Peyer's patch (tissue), 4 donors: ENCODE measurements at places on chromosomes 2 and 18. TPM values are rescaled to one million over a fixed set of nuclear protein-coding genes. Genes with fewer than 3 reads are reported as not detected.

- H3K27me3 ChIP-seq, result no peaks in the 10 kb centered on the region
- no peak overlapping the region for H3K27ac ChIP-seq
- no peaks in the 10 kb centered on the region for H3K4me1 ChIP-seq
- no peaks in the 10 kb centered on the region for H3K36me3 ChIP-seq
These were observed 141.3 kb downstream of the SEPTIN10 start for GRCh38 chr2:109472331-109472959.

GRCh38 chr2:112155331-112156151 is 17.4 kb downstream of the FBLN7 start:
- H3K36me3 ChIP-seq, result no peaks in the 10 kb centered on the region
- no peaks in the 10 kb centered on the region for H3K4me1 ChIP-seq
- peak overlapping the region; percentile 59 for H3K27ac ChIP-seq
- no peak for DNase-seq

The MGAT4A gene
- 223 TPM for total RNA-seq

DNA sequence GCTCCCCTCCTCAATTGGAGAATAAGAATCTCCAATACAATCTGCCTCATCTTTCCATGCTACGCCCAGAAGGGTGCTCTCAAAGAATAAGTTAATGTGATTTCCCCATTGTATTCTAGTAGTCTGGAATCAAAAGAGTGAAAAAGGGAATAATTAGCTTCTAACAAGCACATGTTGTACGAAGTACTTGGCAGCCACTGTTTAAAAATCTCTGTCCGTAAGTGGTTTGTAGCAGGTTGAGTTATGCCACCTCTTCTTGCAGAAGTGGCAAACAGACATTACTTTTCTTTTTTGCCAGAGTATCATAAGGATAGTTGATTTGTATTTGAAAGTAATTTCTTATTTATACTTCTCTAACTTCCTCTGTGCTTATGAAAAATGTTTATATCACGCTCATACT is 184.7 kb downstream of the CD226 start:
- H3K27me3 ChIP-seq, result no peaks in the 10 kb centered on the region
- no peaks in the 10 kb centered on the region for H3K36me3 ChIP-seq
- H3K4me3 ChIP-seq, result no peak overlapping the region
- DNase-seq, result no peak

DNA sequence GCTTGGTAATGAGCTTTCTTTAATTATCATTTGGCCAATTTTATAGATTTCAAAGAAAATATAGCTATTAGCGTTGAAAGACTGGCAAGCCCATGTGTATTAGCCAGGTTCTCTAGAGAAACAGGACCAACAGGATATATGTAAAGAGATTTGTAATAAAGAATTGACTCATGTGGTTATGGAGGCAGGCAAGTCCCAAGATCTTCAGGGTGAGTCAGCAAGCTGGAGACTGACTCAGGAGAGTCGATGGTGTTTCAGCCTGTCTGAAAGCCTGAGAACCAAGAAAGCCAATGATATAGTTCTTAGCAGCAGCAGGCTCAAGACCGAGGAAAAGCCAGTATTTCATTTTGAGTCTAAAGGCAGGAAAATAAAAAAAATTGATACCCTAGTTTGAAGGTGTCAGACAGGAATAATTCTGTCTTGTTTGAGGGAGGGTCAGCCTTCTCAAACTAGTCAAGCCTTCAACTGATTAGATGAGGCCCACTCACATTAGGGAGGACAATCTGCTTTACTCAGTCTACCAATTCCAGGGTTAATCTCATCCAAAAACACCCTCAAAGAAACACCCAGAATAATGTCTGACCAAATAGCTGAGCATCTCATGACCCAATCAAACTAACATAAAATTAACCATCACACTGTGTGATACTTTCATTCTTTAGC is 78.3 kb upstream of the CRIM1 start:
- no peaks in the 10 kb centered on the region for H3K36me3 ChIP-seq
- H3K4me3 ChIP-seq, result no peak overlapping the region
- DNase-seq, result no peak
- H3K4me1 ChIP-seq, result no peaks in the 10 kb centered on the region
- no peak overlapping the region for H3K27ac ChIP-seq
- no peaks in the 10 kb centered on the region for H3K27me3 ChIP-seq

DNA sequence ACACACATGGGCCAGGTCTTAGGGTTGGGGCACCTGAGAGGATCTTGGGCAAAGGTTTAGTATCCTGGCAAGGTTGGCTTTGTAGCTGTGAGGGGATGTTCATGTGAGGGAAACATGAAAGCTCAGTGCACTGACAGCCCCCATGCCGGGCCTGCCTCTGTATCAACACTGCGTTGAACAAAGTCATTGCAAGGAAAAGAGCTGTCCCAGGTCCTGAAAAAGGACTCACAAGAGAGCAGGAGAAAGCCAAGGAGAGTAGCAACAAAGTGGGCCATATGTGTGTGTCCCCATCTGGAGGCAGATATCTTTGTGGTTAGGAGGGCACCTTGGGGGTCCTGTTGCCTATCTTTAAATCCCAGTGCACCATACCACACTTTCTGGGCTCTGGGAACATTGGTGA is 237.8 kb upstream of the THSD7B start:
- no peak for DNase-seq
- H3K27ac ChIP-seq, result no peak overlapping the region
- no peaks in the 10 kb centered on the region for H3K27me3 ChIP-seq
- no peaks in the 10 kb centered on the region for H3K4me1 ChIP-seq
- H3K36me3 ChIP-seq, result no peaks in the 10 kb centered on the region

DNA sequence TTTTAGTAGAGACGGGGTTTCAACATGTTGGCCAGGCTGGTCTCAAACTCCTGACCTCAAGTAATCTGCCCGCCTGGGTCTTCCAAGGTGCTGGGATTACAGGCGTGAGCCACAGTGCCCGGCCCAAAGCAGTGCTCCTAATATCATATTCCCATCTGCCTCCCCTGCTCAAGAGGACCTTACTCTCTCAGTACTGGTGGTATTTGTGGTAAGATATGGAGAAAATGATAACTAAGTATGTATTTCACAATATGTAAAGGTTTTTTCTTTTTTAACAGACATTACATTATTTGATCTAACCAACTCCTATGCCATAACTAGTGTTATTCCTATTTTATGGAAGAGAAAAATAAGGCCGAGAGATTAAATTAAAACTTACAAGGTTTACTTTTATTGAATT is 201.0 kb downstream of the CAMKMT start:
- no peak overlapping the region for H3K27ac ChIP-seq
- DNase-seq, result no peak
- H3K27me3 ChIP-seq, result no peaks in the 10 kb centered on the region
- no peaks in the 10 kb centered on the region for H3K4me1 ChIP-seq

The HOXD4 gene
- 1.9 TPM for total RNA-seq

The STARD6 gene
- total RNA-seq, result not detected

The FN1 gene
- 75.5 TPM for total RNA-seq
